ENCODE measurements at places on chromosomes 6 and 20. TPM values are rescaled to one million over a fixed set of nuclear protein-coding genes. Genes with fewer than 3 reads are reported as not detected.

Gene PSORS1C2
- total RNA-seq = not detected

- no peak for ATAC-seq
Observed at GRCh38 chr6:14775528-14775927, 470.3 kb upstream of the JARID2 start.

- no peak for ATAC-seq
Observed at GRCh38 chr20:20297181-20297580, 70.7 kb upstream of the INSM1 start.

DNA sequence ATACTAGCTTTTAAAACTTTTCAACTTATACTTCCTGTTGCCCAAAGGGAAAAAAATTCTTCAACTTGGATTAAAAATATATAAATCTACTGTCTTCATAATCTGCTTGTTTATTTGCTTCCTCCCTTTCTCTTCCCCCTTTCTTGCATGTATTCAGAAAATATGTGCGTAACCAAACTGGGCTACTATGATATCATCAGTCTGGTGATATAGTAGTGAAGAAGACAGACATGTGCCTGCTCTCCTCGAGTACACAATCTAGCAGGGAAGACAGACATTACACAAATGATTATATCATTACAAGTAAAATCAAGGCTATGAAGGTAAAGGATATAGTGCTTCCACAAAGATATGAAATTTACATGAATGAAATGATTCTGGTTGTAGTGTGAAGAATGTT lies 31.0 kb downstream of the IBTK start:
- no peak for ATAC-seq

- ATAC-seq = peak; percentile 50
Observed at GRCh38 chr20:23419995-23420901, 1.0 kb downstream of the NAPB start.

DNA sequence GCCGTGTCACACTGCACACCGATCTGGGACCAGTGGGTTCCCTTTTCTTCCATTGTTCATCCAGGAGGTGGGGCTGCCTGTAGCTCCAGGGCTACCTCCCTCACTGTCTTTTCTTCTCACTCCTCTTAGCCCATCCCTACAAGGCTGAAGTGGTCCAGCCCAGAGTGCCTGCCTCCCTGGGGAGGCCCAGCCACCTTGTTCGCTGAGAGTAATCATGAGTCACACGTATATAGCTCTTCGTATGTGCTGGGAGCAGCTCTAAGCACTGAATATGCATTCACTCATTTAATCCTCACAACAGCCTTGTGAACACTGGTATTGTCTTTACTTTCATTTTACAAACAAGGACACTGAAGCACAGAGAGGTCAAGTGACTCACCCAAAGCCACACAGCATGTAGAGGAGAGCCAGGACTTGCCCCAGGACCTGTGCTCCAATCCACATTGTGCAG lies 14.7 kb upstream of the CCDC167 start:
- peak; percentile 74 for ATAC-seq
